ENCODE measurements at places on chromosomes 4 and X.

DNA sequence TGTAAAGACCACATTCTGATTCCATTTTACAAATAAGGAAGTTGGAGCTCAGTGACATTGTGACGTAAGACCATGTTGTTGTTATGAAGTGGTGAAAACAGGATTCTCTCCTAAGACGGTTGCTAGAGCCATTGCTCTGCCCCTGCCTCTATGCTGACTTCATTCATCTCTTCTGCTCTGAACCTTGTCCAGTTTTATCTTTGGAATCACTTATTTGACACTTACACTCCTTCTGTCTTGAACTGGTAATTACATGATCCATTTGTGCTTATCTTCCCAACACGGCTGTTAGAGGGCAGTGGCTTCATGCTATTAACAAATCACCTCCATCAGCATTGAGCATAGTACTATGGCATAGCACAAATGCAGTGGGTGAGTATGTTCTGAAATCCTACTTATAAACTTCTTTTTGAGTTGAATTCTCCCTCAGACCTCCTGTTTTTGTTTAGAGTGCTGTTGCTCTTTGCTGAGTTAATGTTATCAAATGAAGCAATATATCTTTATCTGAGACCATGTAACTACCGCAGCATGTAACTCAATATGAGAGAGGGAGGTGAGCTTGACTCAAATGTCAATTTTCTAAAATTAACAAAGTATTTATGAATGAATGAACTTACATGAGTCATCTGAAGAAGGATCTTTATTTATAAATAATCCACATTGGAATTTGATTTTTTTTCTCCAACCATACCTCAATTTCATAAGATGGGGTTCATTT is 177.8 kb downstream of the RASL11B start:
- no peak for DNase-seq

- no peak for DNase-seq
These were observed 7.1 kb downstream of the CA5B start for GRCh38 chrX:15745179-15745578.

DNA sequence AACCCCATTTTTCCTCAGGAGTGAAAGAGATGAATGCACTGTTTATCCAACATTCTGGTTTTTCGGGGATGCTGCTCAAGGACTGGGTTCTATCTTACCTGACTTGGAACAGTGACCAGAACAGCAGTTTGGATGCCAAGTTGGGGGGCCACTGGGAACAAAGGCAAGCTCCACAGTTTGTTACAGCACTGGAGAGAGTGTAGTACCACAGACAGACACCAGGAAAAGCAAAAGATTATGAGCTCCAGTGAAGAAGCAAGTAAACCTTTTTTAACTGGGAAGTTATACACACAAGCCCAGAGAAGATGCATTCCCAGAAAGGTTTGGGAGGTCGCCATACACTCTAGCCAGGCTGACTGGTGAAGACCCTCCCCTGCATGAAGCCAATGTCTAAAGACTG is 13.6 kb downstream of the C4orf36 start:
- DNase-seq = no peak

DNA sequence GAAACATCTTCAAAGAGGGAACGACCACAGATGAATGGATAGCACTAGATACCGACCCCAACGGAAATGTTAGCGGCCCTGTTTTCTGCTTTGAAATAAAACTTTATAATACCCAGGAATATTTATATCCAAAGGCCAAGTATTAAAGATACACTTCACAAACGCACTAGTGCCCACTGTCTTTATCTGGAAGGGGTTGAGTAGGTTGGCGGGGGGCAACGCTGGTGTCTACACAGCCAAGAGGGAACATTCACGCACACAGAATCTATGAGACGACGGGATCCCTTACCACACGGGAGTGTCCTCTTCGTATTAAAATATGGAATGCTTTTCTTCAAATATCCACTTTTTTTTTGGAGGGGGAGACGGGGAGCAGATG is 3.3 kb downstream of the HAND2 start:
- DNase-seq = no peak

DNA sequence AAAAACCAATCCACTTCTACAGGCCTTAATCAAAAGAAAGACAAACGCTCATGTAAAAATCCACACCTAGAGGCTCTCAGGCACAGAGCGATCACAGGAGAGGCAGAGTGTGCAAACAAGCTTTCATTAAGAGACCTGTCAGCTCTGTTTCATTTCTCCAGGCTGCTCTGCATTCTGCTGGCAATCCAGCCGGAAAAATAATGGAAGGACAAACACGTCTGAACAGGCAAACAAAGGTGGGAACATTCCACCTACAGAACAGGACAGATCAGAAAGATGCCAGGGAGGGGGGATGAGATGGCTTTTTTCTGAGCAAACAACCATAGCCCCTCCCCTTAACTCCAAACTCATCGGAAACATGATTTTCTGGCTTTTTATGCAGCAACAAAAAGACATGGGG is 9.7 kb downstream of the SOD3 start:
- DNase-seq = no peak

DNA sequence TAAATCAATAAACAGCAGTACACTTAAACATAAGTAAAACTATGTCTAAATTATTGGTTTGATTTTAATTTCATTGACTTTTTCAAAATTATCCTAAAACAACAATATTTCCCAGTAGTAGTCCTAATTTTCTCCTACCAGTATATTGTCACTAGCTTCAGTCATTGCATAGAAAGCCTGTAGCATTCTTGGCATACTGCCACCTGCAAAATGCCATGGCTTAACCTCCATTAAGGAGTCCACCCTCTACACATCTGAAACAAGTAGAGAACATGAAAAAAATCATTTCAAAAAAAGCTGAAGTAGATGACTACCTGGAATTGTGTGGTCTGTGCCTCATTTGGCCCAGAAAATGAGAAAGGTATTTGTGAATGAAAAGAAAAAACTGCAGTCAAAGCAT is 348.5 kb downstream of the INPP4B start:
- no peak for DNase-seq

GRCh38 chr4:128560754-128561495 is 248.6 kb upstream of the JADE1 start:
- DNase-seq = no peak

- DNase-seq = no peak
These were observed 273.5 kb downstream of the DACH2 start for GRCh38 chrX:86421771-86422170.

GRCh38 chrX:24215272-24215671 is 65.7 kb downstream of the ZFX start:
- no peak for DNase-seq

DNA sequence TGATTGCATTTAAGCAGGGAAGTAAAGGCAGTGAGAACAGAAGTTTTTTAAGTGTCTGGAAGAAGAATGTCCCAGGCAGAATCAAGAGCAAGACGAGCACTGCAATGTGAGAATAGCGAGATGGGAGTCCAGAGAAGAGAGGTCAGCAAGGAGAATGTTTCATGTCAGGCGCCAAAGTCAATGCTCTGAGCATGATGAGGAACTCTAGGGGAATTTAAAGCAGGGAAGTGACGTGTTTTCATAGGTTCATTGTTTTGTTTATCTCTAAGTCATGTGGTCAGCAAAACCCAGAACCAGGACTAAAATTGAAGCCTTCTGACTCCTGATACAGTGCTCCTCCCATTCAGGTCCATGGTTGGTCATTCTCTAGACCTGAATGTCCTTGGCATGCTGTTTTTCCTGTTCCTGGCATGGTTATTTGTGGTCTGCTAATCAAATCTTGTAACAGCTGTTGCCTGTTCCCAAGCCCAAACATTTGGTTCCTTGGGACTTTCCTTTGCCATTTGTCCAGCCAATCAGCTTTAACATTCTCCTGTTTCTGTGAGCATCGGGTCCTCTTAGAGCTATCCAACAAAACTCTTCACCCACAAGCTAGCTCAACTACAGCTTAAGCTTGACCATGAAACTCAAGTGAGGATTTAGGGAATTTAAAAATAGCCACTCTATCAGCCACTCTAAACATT is 37.7 kb downstream of the PTCHD1 start:
- no peak for DNase-seq

GRCh38 chr4:169437299-169438047 is 166.7 kb upstream of the SH3RF1 start:
- no peak for DNase-seq

GRCh38 chr4:54487491-54487890 is 170.3 kb upstream of the KIT start:
- no peak for DNase-seq

DNA sequence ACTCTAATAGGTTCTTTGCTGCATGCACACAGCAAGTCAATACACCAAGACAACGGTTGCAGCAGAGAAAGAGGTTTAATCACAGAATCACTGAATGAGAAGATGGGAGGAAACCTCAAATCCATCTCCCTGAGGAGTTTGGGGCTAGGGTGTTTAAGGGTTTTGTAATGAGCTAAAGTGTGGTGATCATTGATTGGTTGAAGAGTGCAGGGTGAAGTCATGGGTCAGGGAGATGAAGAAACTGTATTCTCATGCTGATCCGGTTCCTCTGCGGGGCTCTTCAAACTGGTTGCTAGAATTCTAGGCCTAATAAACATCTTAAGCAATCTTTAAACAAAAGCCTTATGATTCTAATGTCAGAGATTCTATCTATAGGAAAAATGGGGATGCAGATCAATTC is 432.5 kb upstream of the FAM47C start:
- no peak for DNase-seq

DNA sequence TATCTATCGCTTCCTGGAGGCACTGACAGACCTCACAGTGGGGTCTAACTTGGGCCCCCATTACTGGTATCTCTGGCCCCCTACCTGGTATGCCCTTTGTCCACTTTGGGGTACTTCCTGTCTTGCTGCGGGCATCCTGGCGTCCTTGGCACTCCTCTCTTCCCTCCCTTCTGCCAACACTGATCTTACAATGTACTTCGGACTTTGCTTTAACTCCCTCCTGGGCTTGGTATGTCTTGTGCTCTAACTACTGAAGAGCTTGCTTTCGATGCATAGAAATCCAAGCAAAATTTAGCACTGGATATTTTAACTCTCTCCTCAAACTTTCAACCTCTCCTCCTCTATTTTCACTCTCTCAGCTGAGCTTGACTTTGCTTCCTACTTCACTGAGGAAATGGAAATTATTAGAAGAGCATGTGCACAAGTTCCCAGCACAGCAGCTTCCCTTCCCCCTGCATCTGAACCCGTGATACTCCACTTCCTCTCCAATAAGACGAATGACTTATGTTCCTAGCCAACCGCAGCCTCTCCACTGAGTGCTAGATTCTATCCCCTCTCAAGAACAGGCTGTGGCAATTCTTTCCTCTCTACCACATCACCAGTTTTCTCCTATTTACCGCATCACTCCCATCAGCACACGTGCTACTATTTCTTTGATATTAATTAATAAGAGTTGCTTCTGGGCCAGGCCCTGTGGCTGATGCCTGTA is 52.9 kb downstream of the SUPT20HL2 start:
- no peak for DNase-seq

DNA sequence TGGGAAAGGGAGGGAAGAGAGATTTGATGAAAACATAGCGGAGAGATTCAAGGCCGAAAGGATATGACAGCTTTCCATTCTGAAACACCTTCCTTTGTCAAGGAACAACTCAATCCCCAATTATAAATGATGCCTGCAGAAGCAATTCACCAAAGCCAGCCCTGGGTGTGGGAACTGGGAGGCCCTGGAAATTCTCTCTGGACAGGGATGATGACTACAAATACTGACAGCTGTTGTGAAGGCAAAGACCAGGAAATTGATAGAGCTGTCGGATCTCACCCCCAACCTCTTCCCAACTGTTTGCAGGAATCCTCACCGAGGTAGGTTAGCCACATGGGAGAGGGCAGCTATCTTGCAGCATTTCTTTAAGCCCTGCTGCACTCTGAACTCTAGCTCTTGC is 54.3 kb downstream of the CCDC149 start:
- no peak for DNase-seq

- DNase-seq = no peak
These were observed 41.6 kb upstream of the EDA2R start for GRCh38 chrX:66680451-66680850.

DNA sequence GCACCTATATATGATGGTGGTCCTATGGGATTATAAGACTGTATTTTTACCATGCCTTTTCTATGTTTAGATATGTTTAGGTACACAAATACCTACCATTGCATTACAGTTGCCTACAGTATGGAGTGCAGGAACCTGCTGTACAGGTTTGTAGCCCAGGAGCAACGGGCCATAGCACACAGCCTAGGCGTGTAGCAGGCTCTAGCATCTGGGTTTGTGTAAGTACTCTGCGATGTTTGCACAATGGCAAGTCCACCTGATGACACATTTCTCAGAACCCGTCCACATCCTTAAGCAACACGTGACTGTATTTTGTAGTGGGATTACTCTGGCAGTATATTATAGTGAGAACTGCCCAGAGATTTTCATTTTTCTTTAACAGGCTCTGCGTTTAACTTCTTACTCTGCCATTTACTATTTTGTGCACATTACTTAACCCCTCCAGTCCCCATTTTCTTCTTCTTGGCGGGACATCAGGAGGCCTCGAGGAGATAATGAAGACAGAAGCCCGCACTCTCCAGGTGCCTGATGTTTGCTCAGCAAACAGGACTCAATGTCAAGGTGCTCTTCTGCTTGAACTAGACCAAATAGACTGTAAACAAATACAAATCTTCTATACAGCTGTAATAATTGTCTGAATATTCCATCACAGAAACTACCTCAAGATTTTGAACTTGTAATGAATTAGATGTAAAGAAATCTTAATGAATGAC is 102.0 kb upstream of the PDLIM3 start:
- DNase-seq = no peak

DNA sequence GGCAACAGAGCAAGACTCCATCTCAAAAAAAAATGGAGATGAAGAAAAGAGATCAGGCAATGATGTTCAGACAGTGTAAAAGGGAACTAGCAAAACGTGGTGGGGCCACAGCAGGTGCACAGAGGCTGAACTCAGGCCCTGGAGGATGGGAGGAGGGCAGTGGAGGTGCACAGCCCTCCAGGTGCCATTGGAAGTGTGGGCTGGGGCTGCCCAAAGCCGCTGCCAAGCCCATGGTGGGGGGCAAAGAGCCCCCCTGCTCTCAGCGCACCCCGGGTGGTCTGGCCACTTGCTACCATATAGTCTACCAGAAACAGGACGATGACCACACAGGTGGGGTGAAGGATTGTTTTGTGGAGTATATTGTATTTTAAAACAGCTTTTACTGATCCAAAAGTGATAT is 7.1 kb downstream of the TMEM271 start:
- no peak for DNase-seq

DNA sequence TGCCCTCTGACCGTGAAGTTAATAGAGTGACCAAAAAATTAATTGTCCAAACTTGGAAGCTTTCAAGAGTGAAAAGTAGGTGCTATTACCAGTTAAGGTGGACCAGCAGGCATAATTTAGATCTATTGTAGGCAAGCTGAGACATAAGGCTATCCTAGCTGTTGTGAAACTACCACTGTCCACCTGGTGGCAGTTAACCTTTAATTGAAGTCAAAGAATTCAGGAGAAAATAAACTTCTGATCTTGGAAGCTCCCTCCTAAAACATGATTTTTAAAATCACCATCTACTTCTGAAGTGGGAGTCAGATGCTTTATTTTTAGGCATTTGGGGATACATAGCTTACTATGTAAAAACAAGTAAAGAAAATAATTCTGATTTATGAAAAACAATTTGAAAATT is 636.3 kb upstream of the HTR2C start:
- DNase-seq = no peak

- peak; percentile 83 for DNase-seq
These were observed at the start of gene OGT for GRCh38 chrX:71532753-71533425. Gene OGT (plus strand): TSS chrX:71533104. CDS start chrX:71533300, 196 bp downstream.

- no peak for DNase-seq
These were observed 16.1 kb downstream of the CLCN4 start for GRCh38 chrX:10172877-10173276.

Measured in stimulated activated CD4-positive, alpha-beta T cell treated with anti-CD3 and anti-CD28 coated beads, Interleukin-12 subunit alpha, Interleukin-12 subunit beta, amount 100 ng/mL, for 24 hours (primary cell).